ENCODE measurements at places on chromosomes 2 and 18. TPM values are rescaled to one million over a fixed set of nuclear protein-coding genes. Genes with fewer than 3 reads are reported as not detected.

DNA sequence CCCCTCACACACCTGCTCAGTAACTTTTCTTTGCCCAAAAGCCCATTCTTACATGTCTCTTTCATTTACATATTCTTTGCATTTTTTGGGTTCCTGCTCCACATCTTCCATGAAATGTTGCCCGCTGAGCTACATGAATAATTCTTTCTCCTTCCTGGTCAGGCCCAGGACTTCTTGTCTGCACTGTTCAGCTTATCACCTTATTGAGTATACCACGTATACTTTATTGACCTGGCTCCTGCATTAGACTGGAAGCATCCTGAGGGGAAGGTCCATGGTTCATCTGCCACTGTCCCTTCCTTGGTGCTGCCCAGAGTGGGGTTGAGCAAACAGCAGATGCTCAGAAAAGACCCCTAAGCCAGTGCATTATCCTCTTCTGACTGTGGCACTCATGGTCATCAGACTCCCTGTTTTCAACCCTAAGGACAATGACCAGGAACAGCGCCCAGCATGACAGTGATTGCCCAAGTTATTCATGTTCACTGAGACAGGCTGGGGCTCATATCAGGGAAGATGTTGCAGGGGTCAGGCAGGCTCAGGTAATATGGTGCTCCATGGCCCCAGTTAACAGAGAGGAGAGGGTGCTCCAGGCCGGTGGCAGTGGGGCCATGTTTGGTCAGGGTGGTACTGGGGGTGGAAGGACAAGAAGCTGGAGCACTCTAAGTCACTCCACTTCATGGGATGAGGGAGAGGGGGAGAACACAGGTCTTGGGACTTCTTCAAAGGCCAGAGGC is 7.7 kb downstream of the APOB start:
- H3K4me3 ChIP-seq: no peak overlapping the region
- DNase-seq: no peak
- H3K27ac ChIP-seq: no peak overlapping the region
- no peaks in the 10 kb centered on the region for H3K36me3 ChIP-seq
- H3K4me1 ChIP-seq: peaks cover 2% of the 10 kb centered on the region

- no peak overlapping the region for H3K4me3 ChIP-seq
- no peak for DNase-seq
- peaks cover 2% of the 10 kb centered on the region for H3K4me1 ChIP-seq
- no peak overlapping the region for H3K27ac ChIP-seq
- no peaks in the 10 kb centered on the region for H3K27me3 ChIP-seq
These were observed 40.7 kb downstream of the TCF7L1 start for GRCh38 chr2:85173909-85174308.

DNA sequence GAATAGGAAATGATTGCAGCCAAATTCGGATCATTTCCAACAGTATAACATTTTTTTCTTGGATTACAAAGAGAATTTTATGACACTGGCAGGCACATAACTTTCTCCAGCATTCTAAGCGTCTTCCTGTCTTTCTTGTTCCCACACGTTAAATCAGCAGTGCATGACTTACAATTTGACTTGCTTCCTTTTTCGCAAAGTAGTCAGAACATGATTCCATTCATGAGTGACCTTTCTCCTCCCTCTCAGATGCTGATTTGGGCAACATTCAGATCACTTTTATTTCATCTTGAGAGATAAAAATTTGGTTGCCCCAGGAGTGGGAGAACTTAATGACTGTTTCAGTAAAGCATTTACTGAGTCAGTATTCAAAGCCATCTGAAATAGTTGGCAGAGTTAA is 858.7 kb upstream of the ACVR2A start:
- H3K4me3 ChIP-seq: no peak overlapping the region
- no peaks in the 10 kb centered on the region for H3K27me3 ChIP-seq
- H3K36me3 ChIP-seq: no peaks in the 10 kb centered on the region
- no peak for DNase-seq

DNA sequence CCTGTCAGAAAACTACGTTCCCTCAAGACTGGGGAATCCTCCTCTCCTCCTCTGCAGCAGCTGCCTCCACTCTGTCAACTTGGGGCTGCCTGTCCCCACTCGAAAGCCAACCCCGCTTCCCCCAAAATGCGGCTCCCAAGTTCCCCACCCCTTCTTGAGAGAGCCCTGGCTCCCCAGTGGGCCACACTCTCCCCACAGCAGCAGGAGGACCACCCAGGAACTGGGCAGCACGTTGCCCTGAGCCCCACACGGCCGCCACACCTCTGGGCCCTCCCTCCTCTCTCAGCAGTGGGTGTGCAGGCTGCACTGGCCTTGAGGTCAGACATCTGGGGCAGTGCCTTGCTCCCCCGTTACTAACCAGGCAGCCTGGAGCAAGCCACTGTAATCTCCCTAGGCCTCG is 9.6 kb upstream of the TEX51 start:
- no peak for DNase-seq
- no peaks in the 10 kb centered on the region for H3K36me3 ChIP-seq
- no peak overlapping the region for H3K27ac ChIP-seq
- H3K4me3 ChIP-seq: no peak overlapping the region

DNA sequence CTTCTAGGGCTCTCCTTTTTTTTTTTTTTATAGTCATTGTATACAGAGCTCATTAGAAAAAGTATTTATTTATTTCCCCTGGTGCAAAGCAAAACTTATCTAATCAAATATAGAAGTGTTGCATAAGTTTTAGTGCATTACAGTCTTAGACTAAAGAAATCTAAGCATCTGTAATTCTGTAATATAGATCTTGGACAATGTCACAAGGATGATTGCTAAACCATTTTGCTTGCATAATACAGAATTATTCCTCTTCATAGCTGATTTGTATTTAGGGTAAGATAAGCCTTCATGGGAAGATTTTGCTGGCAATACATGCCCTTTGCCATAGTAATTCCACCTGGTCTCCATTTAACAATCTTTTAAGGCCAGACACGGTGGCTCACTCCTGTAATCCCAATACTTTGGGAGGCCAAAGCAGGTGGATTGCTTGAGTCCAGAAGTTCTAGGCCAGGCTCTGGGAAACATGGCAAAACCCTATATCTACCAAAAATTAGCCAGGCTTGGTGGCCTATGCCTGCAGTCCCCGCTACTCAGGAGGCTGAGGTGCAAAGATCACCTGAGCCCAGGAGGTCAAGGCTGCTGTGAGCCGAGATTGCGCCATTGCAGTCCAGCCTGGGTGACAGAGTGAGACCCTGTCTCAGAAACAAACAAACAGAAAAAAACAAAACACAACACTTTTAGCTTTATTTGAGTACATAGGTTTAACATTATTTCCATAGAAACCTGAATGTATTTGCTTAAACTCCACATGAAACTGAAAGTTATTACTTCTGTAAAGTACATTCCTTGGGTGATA is 2.2 kb upstream of the ACADL start:
- H3K4me1 ChIP-seq: peaks cover 6% of the 10 kb centered on the region
- no peak overlapping the region for H3K27ac ChIP-seq
- no peak overlapping the region for H3K4me3 ChIP-seq
- DNase-seq: no peak
- H3K27me3 ChIP-seq: no peaks in the 10 kb centered on the region
- no peaks in the 10 kb centered on the region for H3K36me3 ChIP-seq

- DNase-seq: no peak
- no peak overlapping the region for H3K27ac ChIP-seq
- no peaks in the 10 kb centered on the region for H3K36me3 ChIP-seq
- H3K4me3 ChIP-seq: no peak overlapping the region
- H3K4me1 ChIP-seq: no peaks in the 10 kb centered on the region
These were observed 78.8 kb downstream of the ASAP2 start for GRCh38 chr2:9285385-9285920.

The CXCR1 gene
- not detected for total RNA-seq

All from ovary (tissue), 10 donors.